ENCODE measurements at places on chromosomes 4 and X. TPM values are rescaled to one million over a fixed set of nuclear protein-coding genes. Genes with fewer than 3 reads are reported as not detected.

- no peak for DNase-seq
- H3K4me1 ChIP-seq: no peaks in the 10 kb centered on the region
- H3K36me3 ChIP-seq: peaks cover 14% of the 10 kb centered on the region
- no peak overlapping the region for H3K27ac ChIP-seq
Observed at GRCh38 chr4:169154121-169154520, 116.6 kb downstream of the SH3RF1 start.

DNA sequence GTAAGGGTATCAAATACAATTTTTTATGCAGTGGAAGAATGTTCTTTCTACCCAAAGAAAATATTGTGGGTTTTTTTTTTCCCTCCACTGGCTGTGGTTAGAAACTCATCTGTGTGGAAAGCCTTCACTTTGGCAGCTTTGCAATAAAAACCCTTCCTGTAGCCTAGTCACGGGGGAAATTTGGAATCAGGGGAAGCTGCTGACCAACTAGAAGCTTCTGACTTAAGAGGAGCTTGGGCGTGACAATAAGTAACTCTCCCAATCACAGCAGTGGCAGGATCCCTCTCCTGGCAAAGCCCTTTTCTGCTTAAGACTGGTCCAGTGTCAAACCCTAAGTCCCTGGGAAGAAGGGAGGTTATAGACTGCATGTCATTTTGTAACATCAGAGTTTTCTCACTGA lies 87.9 kb downstream of the LRRC66 start:
- no peak overlapping the region for H3K27ac ChIP-seq
- no peaks in the 10 kb centered on the region for H3K27me3 ChIP-seq
- no peak overlapping the region for H3K4me3 ChIP-seq
- no peaks in the 10 kb centered on the region for H3K36me3 ChIP-seq

DNA sequence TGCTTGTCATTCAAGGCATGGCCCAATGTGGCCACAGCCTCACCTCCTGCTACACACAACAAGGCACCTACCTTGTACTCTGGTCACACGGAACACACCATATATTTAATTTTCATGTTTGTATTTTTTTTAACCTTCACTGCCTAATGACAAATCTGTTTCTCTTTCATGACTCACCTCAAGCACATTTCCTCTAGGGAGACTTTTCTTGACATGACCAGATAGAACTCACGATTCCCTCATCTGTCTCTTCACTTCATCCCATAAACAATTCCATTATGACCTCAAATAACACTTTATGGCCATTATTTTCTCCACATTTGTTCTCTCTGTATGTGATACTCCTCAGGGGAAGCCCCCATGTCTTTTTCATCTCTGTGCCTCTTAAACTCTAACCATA lies 11.1 kb downstream of the DRP2 start:
- H3K36me3 ChIP-seq: no peaks in the 10 kb centered on the region
- H3K4me3 ChIP-seq: no peak overlapping the region
- no peak for DNase-seq
- no peaks in the 10 kb centered on the region for H3K4me1 ChIP-seq
- H3K27ac ChIP-seq: no peak overlapping the region

DNA sequence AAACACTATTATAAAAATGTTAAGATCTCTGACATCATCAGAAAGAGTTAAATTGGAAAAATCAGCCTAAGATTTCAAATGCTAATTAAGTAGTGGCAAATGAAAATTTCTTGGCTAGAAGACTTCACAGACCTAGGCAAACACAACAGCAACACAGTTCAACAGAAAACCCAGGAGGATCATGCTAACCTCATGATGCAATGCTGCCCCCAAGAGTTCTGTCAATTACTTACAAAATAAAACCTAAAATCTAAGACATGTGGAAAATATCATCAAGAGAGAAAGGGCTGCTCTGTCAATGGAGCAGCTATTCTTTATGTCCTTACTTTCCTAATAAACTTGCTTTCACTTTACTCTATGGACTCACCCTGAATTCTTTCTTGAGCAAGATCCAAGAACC lies 21.0 kb downstream of the S100G start:
- H3K27me3 ChIP-seq: no peaks in the 10 kb centered on the region
- no peaks in the 10 kb centered on the region for H3K4me1 ChIP-seq
- no peaks in the 10 kb centered on the region for H3K36me3 ChIP-seq

DNA sequence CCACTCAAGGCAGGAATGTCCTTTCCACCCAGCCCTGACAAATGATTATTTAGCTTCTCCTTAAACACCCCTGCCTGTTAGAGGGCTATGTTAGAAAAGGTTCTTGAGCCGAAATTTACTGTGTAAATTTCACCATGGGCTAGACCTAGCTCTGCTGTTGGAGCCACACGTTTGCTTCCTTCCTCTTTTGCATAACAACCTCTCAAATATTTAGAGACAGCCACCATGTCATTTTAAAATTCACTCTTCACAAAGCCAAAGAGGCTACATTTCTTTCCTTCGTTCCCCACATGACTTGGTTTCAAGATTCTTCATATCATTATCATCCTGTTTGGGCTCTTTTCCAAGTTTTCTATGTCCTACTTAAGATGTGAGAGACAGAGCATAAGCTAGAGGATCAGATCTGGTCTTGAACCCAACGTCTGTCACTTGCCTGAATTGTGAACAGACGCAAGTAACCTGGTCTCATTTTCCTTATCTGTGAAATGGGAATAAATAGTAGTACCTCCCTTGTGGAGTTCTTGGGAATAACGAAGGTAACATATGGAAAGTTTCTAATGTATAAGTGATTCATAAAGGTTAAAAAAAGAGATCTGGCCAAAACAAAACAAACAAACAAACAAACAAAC lies 6.7 kb downstream of the DOCK11 start:
- no peak overlapping the region for H3K27ac ChIP-seq
- H3K27me3 ChIP-seq: no peaks in the 10 kb centered on the region
- no peaks in the 10 kb centered on the region for H3K36me3 ChIP-seq

DNA sequence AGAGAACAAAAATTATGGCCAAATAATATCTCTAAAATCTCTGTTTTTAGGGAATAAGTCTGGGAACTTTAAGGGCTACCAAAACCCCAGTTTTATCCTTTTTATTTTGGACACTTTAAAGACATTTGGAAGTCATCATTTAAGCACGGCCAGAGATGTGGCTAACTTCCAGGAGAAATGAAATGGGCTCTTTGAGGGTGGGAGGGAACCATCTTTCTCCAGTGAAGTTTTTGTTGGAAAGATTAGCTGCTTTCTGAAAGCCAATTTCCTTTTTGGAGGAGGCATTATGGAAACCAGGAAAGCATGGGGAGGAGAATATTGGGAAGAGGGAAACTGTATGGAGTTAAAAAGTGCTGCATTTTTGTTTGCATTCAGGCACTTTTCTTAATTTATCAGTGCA lies 4.8 kb downstream of the VSIG1 start:
- DNase-seq: no peak
- H3K4me3 ChIP-seq: no peak overlapping the region
- H3K36me3 ChIP-seq: no peaks in the 10 kb centered on the region
- no peaks in the 10 kb centered on the region for H3K4me1 ChIP-seq

DNA sequence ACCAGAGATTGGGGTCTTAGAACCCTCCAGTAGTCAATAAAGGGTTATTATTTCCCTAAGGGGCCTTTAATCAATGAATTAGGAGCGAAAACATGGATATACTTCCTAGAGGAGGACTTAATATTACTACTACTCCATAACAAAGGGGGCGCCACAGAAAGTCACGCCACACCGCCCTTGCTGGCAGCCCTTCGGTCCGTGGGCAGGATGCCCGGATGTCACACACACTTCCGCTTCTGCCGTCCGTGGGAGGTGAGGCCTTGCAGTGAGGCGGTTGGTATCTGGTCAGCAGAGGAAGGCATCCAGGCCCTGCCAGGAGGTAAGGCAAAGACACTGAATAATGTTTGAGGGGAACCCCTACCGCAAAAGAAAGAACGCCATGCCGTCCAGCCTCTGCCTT lies 436 bp downstream of the MAGEB10 start:
- DNase-seq: no peak
- H3K27ac ChIP-seq: no peak overlapping the region
- no peaks in the 10 kb centered on the region for H3K27me3 ChIP-seq
- no peaks in the 10 kb centered on the region for H3K4me1 ChIP-seq
- no peak overlapping the region for H3K4me3 ChIP-seq
- no peaks in the 10 kb centered on the region for H3K36me3 ChIP-seq

GRCh38 chrX:126137899-126138298 lies 28.2 kb downstream of the DCAF12L2 start:
- DNase-seq: no peak
- no peaks in the 10 kb centered on the region for H3K27me3 ChIP-seq
- no peaks in the 10 kb centered on the region for H3K4me1 ChIP-seq
- H3K36me3 ChIP-seq: no peaks in the 10 kb centered on the region
- no peak overlapping the region for H3K4me3 ChIP-seq
- no peak overlapping the region for H3K27ac ChIP-seq

DNA sequence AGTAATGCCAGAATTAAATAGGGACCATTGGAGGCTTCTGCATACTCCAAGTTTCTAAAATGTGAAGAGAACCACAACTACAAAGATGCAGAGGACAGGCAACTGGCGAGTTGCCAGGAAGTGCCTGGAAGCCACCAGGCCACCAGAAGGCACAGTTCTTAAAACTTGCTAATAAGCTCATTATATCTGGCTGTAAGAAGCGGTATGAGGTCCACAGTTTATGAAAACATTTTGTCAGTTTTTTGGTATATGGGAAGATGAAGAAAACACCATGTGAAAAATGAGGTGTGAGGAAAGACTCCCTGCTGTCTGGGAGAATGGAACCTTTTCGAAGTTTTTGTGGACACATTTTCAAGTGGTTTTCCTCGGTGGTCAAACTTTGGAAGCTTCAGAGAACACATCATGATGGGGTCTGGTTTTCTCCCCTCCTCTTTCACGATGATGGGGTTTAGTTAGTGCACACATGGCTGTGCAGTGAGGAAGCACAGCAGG lies 202.7 kb downstream of the NR3C2 start:
- H3K4me3 ChIP-seq: no peak overlapping the region
- no peaks in the 10 kb centered on the region for H3K4me1 ChIP-seq
- no peaks in the 10 kb centered on the region for H3K27me3 ChIP-seq

DNA sequence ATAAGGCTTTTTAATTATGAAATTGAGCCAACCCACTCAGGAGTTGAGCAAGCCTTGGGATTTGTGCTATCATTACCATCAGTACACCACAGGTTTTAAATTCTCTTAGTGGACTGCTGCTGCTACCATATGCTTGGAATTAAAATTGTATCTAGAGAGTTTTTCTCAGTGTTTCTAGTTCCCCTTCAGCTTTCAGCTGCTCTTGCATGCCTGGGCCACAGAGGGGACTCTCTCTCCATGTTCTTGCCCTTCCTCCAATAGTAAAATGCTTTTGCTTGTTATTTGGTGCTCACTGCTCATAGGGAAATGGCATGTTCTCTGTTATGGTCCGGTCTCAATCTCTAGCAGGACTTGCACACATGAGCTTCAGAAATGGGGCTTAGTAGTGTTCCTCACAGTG lies 101.9 kb downstream of the IGSF1 start:
- DNase-seq: no peak
- no peaks in the 10 kb centered on the region for H3K27me3 ChIP-seq
- no peaks in the 10 kb centered on the region for H3K4me1 ChIP-seq
- H3K4me3 ChIP-seq: no peak overlapping the region
- H3K36me3 ChIP-seq: no peaks in the 10 kb centered on the region
- H3K27ac ChIP-seq: no peak overlapping the region

- no peak overlapping the region for H3K27ac ChIP-seq
- H3K27me3 ChIP-seq: no peaks in the 10 kb centered on the region
- DNase-seq: no peak
- no peaks in the 10 kb centered on the region for H3K36me3 ChIP-seq
- no peaks in the 10 kb centered on the region for H3K4me1 ChIP-seq
Observed at GRCh38 chr4:1654216-1654955, 29.7 kb downstream of the FAM53A start.

DNA sequence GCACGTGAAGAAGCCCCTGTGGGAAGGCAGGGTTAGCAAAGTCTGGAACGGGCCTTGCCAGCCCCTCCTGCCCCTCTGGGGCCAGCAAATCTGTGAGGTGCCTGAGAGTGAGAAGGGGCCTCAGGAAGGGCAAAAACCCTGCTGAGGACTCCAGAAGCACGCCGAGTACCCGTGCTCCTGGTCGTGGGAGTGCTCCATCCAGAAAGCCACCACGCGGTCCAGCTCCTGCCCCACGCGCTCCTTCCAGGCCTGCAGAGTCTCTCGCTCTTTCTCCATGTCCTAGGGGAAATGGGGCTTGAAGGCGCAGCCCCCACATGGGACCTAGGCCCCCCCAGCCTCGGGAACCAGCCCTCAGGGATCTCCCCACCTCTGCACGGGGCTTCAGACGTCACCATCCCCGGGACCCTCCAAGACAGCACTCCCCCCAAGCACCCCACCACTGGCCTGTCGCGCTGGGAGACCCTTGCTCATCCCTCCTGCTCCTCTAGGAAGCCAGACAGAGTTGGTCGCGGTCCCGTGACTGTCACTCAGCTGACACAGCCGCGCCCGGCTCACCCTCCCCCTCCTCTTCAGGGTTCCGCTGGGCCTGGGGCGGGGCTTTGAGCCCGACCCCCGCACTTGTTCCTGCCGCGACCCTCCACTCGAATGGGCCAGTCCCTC lies at the start of gene RENBP:
Gene RENBP, minus strand, starts transcription at position 504 of the 660 bp plus-strand sequence. Its CDS starts 33 bp downstream, at position 471.
- no peaks in the 10 kb centered on the region for H3K36me3 ChIP-seq
- no peaks in the 10 kb centered on the region for H3K4me1 ChIP-seq
- H3K27me3 ChIP-seq: no peaks in the 10 kb centered on the region
- no peak for DNase-seq
- H3K27ac ChIP-seq: no peak within 1 kb of the TSS
- peak within 1 kb of the TSS; percentile 32 for H3K4me3 ChIP-seq

- no peak for DNase-seq
- no peak overlapping the region for H3K27ac ChIP-seq
- H3K36me3 ChIP-seq: no peaks in the 10 kb centered on the region
- H3K27me3 ChIP-seq: no peaks in the 10 kb centered on the region
Observed at GRCh38 chrX:31178064-31178768, 106.4 kb upstream of the FTHL17 start.

DNA sequence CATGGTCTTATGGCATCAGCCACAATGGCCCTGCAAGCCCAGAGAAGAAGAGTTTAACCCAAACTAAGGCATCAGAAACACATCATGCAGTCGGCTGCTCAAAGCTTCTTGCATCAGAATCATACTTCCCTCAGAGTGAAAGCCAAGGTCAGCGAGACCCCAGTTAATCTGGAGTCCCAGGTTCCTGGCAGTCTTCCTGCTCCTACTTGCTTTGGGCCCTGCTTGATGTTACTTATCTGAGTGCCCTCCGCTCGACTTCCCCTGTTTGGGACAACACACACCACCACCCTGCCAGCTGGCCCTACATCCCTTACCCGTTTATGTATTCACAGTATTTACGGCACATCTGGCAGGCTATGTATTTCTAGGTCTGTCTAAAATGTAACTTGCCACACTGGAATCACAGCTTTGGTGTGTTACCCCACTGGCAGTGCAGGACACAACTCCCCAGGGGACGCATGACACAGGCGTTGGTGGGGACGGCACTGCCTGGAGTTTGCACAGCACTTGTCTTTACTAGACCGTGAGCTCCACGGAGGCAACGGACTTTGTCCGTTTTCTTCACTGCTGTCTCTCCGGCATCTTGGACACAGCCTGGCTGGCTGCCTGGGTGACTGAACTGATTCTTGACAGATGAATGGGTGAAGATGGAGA lies 22.8 kb downstream of the CRMP1 start:
- H3K27ac ChIP-seq: peak overlapping the region; percentile 27
- DNase-seq: no peak
- no peak overlapping the region for H3K4me3 ChIP-seq
- no peaks in the 10 kb centered on the region for H3K36me3 ChIP-seq
- H3K4me1 ChIP-seq: no peaks in the 10 kb centered on the region

Gene ABLIM2
- total RNA-seq: 15.5 TPM

Gene DACH2
- total RNA-seq: not detected

Gene PDE6B
- 4.2 TPM for total RNA-seq

Gene SAP30
- total RNA-seq: 13.0 TPM

Gene TSPAN6
- 19.6 TPM for total RNA-seq

Data from vagina (tissue), 2 donors.